ENCODE measurements at places on chromosomes 16 and 17.

DNA sequence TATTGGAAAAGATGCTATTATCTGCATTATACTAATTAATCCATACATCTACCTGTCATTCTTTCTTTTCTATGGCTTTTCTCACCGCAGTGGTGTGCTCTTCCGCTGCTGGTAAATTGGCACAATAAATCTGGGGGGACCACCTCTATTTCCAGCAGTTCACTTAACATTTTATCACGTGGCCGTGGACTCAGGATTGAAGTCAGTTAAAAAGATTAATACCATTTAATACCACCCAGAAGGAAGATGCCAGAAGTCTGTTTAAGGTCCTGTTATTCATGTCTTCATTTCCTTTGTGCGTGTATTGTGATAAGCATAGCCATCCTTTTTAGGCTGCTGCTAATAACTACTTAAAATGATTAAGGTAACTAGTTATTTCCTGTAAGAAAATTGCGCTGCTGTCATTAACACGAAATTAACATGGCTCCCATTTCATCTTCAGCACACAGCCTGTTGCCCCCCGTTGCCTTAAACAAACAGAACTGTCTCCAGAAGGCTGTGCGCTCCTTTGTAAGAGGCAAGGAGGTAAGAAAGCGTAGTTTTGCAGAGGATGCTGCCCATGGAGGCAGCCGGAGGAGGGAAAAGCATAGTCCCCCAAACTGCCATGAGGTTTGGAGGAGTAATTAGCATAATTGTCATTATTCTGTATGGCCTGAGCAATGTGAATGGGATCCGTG is 414.4 kb downstream of the UTP18 start:
- no peak for DNase-seq

- no peak for DNase-seq
Observed at GRCh38 chr17:28505986-28506665, at the start of gene FOXN1. TSS of gene FOXN1 (plus strand) at chr17:28506348. CDS start at chr17:28523970, 17,622 bp downstream.

DNA sequence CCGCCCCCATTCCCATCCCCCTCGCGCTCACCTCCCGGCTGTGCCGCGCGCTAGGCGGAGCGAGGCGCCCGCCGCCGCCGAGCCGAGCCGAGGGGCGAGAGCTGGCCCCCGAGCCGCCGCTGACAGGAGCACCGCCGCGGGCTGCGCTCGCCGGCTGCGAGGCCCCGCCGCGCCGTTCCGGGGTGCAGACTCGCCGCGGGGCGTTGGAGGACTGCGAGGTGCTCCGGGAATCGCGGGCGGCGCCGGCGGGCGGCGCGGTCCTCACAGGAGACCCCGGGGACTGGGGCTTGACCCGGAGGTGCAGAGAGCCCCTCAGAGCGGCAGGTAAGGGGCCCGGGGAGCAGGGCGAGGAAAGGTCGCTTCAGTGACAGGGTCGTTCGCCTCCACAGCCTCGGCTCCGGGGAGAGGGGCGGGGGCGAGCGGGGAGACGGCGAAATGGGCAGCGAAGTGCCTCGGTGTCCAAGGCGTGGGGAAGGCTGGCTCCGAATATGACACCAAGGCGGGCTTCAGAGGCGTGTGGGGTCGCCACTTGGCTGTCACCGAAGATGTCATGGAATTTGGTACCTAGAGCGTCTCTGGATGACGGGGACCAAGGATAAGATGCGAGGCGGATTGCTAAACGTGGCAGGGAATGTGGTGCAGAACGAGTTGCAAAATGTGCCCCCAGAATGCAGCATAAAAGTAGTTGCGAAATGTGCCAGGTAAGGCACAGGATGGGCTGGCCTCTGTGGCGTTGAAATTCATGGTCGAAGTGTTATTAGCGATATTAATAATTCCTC is 580 bp downstream of the TANC2 start:
- peak; percentile 38 for DNase-seq

DNA sequence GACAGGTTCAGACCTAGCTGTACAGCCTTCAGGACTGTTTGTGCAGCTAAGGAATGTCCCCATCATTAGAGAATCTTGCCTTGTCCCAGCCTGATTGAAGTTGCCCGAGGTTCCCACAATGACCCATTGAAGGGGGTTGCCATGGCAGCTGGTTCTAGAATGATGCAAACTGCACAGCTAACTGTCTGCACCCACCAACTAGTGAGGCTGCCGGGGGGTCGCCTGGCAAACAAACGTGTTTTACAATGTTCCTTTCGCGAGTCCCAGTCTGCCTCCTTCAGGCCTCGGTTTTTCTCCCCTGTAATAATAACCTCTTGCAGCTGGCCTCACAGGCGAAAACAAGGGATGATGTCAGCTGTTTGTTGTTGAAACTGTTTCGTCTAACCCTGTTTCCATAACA is 5.5 kb downstream of the C16orf96 start:
- DNase-seq, result no peak

DNA sequence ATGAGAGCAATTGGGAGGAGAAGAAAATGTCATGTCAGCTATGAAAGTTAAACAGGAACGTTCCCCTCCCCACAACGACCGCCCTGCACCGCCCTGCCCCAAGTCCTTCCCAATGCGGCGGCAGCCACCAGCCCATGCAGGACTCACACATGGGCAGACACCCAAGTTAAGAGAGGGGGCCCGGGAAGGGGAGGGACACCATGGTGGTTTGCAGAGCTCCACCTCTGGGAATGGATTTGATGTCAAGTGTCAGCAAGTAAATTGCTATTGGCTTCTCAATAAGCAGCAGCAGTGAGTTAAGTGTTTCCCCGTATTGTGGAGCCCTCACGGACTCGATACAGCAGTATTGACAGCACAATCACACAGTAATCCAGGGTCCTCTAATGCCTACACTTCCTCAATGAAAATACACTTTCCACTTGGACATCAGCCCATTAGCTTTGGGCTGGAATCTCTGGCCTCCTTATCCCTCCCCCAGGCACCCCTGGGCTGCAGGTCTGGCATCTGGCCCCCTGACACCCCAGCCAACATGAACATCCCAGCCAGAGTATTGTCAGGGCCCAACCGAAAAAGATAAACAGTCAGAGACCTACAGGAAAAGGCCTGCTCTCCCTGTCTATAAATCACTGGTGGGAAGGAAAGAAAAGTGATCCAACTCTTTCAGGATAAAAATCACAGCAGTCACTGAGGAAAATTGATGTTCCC is 22.6 kb downstream of the ZFHX3 start:
- no peak for DNase-seq

GRCh38 chr16:79380995-79381602 is 219.4 kb downstream of the MAF start:
- DNase-seq, result no peak

DNA sequence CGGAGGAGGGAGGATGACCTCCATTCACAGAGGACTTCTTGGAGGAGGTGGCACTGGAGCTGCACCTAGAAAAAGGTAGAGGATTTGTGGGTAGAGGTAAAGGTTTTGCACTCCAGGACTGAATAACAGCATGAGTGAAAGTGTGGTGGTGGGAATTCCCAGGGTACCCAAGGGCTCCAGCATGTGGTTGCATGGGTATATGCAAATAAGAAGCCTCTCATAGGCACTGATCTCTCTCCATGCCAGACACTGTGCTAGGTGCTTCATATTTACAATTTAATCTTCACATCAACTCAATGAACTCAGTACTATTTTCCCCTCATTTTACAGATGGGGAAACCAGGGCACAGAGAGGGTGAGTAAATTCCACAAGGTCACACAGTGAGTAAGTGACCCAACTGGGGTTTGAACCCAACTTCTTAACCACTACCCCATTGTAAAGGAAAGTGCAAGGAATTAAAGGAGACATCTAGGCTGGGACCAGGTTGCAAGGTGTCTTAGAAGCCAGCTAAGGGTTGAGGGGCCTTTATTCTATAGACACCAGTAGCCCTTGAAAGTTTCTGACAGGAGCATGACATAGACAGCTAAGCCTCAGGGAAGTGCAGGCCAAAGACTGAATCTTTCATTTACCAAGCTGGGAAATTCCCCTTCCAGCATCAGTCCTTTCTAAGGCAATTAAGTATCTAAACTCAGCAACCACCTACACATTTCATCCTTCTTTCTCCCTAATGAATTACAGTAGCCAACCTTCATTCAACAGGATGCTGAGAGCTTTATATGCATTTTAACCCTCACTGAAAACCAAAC is 21.3 kb downstream of the SCNN1B start:
- no peak for DNase-seq

Data from stimulated activated CD4-positive, alpha-beta T cell treated with anti-CD3 and anti-CD28 coated beads, Interleukin-1b, Interleukin-23, amount 100 ng/mL, for 48 hours (primary cell).